ENCODE measurements at places on chromosomes 5 and 9. TPM values are rescaled to one million over a fixed set of nuclear protein-coding genes. Genes with fewer than 3 reads are reported as not detected.

Gene REEP2
- 28.2 TPM for polyA plus RNA-seq

Gene SYK
- polyA plus RNA-seq, result 5.0 TPM

Gene MYOT
- 268 TPM for polyA plus RNA-seq

Gene BHMT2
- polyA plus RNA-seq, result 4.9 TPM

Gene CTSV
- polyA plus RNA-seq, result 0.39 TPM

Gene PCDHGC5
- polyA plus RNA-seq, result 1.1 TPM

Gene ATP10B
- 0.48 TPM for polyA plus RNA-seq

Gene JAKMIP2
- polyA plus RNA-seq, result 1.3 TPM

Gene CDC20B
- 0.12 TPM for polyA plus RNA-seq

Gene LCN9
- not detected for polyA plus RNA-seq

Gene ACTBL2
- not detected for polyA plus RNA-seq

Data from hindlimb muscle (tissue), 1 donor.